ENCODE measurements at places on chromosomes 2 and 18.

DNA sequence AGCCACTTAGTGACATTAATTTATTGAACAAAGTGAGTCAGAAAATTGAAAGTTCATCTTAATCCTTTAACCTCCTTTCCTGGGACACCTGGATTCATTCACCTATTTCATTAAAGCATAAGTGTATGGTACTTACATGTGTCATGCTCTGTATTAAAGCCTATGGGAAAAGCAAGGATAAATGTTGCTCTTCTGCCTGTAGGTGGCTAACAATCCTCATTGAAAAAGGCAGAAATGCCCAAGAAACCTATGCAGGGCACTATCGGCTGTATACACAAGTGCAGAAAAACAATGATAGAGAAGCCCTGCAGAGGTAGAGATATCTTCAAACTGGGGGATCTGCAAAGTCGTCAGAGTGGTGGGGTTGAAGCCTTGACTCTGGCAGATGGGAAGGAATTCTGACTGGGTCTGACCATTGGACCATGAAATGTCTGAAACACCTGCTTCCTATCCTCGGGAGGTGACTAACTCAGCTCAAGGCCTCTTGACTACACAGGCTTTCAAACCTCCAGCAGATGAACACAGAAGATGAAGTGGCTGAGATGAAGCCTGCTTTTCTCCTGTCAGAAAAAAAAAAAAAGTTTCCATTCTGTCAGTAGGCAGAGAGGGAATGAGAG is 83.1 kb downstream of the DCC start:
- DNase-seq, result no peak

DNA sequence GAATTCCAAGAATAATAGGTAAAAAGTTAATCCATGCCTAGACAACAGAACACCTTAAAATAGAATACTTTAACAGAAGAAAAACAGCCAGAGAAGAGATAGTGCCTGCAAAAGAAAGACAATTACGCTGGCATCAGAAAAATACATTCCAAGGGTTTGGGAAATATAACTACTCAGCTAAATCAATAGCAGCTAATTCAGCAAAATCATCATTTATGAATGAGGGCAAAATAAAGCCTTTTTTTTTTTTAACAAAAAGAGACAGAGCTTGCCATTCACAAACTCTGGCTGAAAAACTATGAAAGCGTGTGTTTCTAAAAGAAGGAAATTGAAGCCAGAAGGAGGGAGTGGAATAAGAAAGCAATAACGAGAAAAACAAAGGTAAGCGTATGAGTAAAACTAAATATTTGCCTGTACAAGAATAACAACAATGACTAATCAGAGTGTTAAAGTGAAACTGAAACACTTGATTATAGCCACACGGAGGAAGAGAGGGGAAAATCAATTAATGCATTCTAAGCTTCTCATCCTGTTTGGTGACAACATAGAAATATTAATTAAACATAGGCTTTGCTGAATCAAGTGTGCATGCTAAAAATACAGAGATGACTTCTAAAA is 90.2 kb downstream of the EHD3 start:
- DNase-seq, result peak; percentile 74

DNA sequence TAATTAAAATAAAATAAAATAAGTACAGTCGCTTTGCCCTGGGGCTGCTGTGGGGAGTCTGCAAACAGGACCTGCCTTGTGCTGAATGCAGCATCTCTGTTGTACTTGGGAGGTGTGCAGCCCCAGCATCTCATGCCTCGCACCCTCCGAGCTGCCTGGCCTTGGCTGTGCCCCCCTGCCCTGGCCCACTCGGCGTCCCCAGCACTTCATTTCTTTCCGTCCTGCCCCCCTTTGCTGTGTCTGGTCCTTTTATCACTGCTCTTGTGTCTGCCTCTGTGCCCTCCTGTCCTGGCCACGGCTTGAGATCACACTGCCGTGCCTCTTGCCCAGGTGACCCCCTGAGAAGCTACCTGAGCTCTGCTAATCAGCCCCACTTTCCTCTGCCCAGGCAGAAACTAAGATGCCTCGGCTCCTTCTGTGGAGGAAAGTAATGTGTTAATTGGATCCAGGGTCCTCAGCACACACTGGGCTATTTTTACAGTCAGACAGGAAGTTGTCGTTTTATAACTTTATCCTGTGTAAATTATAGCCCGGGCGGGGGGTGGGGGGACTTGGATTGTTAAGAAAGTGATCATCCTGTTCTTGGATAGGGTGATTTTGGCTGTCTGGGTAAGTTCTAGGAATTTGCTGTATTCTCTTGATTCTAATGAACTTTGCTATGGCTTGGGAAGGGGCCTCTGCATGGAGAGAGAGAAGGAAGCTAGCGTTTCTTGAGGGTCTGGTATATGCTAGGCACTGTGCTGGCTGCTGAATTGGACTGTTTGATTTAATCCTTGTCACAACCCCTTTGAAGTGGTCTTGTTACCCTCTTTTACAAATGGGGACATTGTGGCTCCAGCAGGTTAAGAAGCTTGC is 69.4 kb downstream of the AGAP1 start:
- DNase-seq, result no peak

- DNase-seq, result peak; percentile 39
These were observed 35.9 kb downstream of the KLF7 start for GRCh38 chr2:207129821-207130220.

DNA sequence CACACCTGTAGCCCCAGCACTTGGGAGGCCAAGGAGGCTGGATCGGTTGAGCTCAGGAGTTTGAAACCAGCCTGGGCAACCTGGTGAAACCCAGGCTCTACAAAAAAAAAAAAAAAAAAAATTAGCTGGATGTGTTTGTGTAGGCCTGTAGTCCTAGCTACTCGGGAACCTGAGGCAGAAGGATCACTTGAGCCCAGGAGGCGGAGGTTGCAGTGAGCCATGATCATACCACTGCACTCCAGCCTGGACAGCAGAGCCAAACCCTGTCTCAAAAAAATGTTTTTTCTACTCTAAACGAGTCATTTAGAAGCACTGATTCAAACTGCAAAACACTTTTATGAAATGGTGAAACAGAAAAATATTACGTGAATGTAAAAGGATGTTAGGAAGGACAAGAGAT is 69.1 kb upstream of the SLC39A10 start:
- no peak for DNase-seq

DNA sequence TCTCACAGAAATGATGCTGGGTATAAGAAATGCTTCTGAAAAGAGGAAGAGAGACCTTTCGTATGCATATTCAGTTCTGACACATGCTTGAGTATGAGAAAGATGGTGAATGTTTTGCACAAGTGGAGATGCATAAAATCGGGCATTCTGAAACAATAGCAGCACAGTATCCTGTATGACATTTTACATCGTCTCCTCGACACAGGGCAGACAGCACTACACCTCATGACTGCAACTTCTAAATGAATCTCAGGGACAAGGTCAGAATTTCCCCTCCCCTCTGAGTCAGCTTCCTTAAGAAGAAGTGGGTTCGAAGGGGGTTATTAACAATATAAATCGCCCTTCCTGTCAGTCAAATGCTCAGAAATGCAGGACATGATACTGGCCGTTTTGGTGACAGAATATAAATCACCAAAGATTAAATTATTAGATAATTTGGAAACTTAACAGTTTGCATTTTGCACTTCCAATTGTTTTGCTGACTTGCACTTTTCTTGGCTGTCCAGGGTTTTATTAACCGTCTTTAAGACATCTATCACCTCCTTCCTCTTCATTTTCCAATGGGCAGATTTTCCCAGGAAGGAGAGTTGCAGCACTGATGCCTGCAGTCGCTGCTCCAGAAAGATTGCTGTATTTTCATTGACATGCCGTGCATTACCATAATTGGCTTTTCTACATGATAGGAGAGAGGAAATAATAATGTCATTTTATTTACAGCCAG is 57.2 kb downstream of the TSHZ1 start:
- no peak for DNase-seq

- DNase-seq, result peak; percentile 73
These were observed at the start of gene NFE2L2 for GRCh38 chr2:177264693-177265587. Gene NFE2L2, minus strand, starts transcription at chr2:177264727. Its CDS starts 151 bp downstream, at chr2:177264576.

GRCh38 chr18:77894060-77894459 is 644.4 kb downstream of the GALR1 start:
- no peak for DNase-seq

DNA sequence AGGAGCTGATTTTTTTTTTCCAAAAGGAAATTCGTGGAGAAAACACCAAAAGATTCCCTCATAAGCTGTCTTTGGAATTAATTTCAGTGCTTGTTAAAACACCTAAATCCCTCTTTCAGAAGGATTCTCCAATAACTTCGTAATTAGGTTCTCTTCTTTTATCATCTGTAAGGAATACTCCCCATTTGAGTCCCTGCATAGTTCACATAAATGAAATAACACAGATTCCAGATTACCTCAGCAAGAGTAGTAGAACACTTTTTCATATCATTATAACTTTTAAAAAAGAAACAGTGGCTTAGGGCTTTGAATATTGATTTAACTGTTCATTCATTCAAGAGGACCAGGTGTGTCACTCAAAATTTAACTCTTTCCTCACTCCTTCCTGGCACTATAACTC is 55.5 kb downstream of the ARHGAP28 start:
- DNase-seq, result no peak

DNA sequence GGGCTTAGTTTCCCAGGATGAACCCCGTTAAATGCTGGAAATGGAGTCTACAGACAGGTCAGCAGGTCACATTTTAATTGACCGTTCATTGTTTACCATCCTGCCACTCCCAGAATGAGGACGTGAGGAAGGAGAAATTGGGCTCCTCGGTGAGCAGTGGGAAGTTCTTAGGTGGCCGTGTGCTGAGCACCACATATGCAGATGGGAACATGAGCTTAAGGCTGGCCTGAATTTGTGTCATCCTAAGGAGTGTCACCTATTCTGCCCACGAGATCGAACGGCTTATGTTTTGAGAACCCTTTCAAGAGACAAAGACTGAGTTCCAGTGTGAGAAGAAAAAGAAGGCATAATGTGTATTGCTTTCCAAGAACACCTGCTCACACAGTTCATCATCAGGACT is 234.4 kb upstream of the PXDN start:
- no peak for DNase-seq

DNA sequence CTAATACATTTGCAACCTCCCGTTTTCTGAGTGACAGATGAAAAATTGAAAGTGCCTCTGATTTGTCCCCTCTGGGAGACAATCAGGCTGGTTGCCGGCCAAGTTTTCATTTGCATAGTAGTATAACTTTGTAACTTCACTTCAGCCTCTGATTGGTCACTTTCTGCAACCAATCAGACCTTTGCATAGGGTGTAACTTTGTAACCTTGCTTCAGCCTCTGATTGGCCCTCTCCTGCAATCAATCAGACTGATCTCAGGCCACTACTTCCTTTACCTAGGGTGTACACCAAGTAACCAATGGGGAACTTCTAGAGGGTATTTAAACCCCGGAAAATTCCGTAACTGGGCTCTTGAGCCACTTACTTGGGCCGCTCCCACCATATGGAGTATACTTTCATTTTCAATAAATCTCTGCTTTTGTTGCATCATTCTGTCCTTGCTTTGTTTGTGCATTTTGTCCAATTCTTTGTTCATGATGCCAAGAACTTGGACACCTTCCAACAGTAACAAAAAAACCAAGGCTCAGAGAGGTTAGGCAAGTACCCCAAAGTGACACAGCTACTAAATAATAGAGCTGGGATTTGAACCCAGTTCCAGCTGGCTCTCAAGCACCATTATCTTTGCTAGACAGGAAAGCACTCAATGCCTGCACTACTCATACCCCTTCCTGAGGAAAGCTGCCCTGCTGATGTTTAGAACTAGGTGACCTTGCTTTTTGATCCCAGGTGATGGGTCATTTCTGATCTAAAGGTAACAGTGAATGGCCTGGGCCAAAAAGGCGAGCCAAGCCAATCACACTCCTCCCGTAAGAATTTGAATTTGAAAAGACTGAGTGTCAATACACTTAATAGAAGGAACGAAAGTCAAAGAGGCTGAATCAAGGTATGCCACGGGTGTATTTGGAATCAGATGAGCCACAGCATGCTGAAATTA is 10.9 kb upstream of the MYOM1 start:
- no peak for DNase-seq

- DNase-seq, result no peak
These were observed 71.0 kb upstream of the ST3GAL5 start for GRCh38 chr2:85959826-85960225.

DNA sequence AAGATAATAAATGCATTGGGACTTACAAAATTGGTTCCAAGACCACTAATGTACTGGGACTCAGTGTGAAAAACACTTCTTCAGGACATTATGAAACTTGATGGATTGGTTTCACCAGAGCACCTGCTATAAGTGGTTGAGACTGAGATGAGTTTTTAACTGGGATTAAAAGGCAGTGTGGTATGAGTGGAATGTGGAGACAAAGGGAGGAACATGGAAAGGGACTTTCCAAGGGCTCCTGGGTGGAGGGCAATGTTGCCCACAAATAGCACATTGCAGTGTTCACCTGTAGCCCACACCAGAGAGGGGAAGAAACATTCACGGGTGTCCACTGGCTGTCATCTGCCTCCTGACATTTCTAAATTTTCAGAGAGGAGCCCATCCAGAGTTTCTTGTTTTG is 253.3 kb upstream of the TANK start:
- no peak for DNase-seq

DNA sequence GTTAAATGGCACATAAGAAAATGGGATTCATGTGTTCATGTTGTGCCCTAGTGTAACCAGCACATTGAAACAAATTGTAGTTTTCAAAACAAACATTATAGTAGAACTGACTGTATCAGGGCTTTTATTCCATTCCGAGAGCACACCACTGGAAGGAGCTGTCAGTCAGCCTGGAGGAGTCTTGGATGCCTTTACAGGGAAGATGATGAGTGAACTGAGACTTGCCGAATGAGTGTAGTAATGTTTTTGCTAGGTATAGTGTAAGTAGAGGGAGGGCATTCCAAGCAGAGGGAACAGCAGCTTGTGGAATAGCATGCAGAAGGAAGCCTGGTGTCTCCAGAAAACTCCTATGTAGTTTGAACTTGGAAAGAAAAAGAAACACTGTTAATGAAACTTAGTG is 183.5 kb downstream of the MCFD2 start:
- no peak for DNase-seq
